ENCODE measurements at places on chromosomes 11 and 22.
A peak's percentile ranks its signal among the peaks of the same experiment; 100 is the strongest.

- peak; percentile 18 for DNase-seq
Measured at GRCh38 chr11:69923196-69923595, 104.0 kb upstream of the FGF3 start.

DNA sequence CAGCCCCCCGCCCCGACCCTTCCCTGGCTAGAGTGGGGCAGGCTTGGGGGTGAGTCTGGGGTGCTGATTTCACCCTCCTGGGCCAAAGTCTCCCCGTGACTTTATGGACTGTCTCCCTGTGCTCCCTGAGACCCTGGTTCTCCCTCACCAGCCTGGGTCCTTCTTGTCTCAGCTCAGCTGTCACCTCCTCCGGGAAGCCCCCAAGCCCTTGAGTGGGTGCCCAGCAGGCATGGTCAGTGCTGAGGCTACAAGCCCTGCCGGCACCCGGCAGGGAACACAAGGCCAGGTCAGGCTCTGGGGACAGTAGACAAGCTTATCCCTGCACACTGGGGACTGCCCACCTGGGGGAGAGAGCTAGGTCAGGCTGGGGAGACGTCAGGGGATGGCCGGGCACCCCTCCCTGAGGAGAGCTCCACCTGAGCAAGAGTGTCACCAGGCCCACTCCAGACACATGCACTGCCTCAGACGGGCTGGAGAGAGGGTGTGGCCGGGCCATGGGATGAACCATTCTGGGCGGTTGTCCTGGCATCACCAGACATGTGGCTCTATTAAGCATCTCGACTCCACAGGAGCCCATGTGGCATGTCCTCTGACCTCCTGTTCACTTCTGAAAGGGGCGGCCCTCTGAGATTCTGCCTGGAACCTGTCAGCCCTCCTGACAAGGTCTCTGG, 22.6 kb upstream of the RTN4R start:
- DNase-seq = no peak

- DNase-seq = no peak
Measured at GRCh38 chr11:77501758-77502157, 27.9 kb upstream of the PAK1 start.

DNA sequence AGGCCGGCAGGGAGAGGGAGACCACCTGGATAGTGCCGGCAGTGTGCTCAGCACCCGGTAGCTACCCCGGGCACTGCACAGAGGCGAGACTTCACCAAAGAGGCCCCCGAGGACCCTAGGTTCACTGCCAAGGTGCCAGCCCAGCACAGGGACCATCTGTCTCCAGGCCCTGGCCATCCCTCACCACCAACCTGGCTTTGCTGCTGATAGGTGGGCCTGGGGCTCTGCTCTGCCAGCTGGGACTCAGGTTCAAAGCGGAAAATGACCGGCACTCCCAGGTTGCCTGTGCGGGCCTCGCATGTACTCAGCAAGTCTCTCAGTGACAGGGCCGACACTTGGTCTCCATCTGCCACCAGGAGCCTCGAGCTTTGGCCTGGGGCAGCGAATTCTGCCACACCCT, 812.2 kb downstream of the BRD1 start:
- peak; percentile 30 for DNase-seq

DNA sequence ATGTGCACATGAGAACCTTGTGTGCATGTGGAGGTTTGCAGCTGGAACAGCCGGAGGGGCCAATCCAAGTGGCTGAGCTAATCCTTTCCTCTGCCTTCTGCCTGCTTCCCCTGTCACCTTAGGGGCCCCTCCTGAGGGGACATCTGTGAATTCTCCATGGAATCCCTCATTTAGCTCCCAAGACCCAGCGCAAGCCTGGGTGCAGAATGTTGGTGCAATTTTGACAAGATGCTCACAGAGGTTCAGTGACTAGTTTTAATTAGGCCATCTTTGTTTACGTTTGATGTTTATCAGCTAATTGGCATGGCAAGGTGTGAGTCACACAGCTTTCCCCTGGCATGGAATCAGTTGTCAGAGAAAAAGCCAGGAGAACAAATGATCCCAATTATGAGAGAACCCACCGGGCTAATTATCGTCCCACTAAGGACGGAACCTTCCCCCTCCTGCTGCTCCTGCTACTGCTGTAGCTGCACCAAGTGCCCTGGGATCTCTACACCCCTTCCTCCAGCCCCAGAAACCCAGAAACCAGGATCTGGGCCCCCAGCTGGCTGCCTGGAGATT, 63.6 kb upstream of the PAX6 start:
- no peak for DNase-seq

DNA sequence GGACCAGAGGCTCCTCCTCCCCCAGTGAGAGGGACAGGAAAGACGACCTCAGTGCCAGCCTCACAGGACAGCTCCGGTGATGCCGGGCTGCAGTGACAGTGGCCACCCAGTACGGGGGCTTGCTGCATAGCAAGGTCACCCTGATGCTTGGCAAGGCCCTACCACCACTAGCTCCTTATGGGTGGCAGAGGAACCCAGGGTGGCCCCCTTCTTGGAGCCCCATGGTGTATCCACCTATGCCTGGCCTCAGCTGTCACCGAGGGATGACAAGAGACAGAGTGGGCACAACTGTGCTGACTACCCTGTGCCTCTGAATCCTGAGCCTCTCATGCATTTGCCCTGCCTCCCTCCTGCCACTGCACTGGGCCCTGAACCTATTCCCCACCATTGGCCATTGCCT, 809.2 kb downstream of the TBC1D22A start:
- DNase-seq = no peak

DNA sequence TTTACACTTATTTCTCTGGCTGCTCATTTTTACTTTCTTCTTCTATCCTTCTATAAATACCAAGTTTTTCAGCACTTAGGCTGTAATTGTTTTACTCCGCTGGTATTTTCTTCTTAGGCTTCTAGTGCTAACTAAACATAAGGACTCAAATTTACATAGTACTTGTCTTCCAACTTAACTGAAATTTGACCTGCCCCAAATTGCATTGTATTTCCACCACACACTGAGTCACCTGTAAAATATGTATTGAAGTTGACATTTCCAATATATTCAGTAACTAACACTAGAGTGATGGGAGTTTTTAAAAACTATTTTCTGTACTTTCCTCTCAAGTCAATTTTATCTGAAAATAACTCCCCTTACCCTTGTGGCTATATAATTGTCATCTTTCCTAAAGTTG, 1794.1 kb upstream of the RAG2 start:
- DNase-seq = no peak

- DNase-seq = no peak
Measured at GRCh38 chr22:41290262-41291221, 4.6 kb upstream of the RANGAP1 start.

- no peak for DNase-seq
Measured at GRCh38 chr22:40898850-40899357, 37.0 kb upstream of the DNAJB7 start.

DNA sequence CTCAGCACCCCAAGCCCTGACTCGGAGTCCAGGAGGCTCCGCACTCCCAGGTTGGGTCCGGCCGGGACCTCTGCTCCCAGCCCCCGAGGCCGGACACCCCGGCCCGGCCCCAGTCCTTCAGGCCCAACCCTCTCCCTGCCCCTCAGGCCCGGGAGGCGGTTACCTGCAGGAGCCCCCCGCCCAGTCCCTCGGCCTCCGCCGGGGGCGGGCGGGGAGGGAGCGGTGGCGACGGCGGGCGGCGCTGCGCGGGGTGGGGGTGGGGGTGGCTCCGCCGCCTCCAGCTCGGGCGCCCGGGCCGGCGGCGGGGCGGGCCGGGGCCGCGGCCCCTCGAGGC, 310 bp downstream of the TCF20 start:
- DNase-seq = no peak

DNA sequence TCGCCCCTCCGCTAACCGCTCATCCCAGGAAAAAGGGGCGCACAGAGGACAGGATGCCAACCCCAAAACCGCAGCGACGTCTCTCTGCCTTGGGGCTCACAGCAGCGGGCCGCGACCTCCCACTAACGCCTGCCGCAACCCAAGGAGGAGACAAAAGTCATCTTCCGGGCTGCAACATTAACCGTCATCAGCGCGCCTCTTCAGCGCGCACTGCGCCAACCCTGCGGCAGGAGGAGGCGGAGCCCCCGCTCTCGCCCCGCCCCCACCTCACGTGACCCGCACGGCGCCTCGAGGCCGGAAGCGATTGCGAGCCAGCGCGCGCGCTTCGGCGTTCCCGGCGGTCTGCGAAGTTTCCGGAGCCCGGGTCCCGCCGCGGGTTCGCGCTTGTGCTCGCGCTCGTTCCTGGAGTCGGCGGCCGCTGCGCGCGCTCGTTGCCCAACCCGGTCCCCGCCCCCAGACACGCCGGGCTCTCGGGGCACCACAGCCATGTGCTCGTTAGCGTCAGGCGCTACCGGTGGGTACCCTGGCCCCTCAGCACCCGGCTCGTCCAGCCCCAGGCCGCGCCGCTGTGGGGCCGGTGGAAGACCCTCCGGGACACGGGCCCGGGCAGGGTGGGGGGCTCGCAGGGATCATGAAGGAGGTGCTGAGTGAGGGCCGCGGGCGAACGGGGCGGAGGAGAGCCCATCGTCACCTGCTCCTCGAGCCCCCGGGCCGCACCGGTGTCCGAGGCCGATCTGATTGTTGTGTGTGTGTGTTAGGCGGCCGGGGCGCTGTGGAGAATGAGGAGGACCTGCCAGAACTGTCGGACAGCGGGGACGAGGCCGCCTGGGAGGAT, at the start of gene PRMT3:
TSS of gene PRMT3 (plus strand) at position 456 of the 835 bp plus-strand sequence. CDS start at position 487, 31 bp downstream.
- DNase-seq = peak; percentile 98

GRCh38 chr22:37240240-37240940, 3.7 kb downstream of the RAC2 start:
- no peak for DNase-seq

DNA sequence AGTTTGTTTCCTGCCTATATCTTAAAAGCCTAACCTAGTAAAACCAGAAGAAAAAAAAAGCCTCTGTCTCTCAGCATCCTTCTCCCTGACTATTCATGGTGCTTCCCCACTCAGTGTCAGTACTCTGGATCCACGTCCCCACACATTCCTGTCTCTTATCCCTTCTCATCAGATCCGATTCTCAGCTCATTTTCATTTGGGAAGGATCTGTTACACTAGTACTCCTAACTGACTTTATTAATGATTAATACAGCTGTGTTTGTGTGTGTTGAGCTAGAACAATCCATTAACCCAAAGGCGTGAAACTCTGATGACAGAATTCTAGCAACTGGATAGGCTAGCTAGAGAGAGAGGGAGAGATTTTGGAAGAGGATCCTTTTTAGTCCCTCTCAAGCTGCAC, 1.5 kb downstream of the PRRG4 start:
- no peak for DNase-seq

DNA sequence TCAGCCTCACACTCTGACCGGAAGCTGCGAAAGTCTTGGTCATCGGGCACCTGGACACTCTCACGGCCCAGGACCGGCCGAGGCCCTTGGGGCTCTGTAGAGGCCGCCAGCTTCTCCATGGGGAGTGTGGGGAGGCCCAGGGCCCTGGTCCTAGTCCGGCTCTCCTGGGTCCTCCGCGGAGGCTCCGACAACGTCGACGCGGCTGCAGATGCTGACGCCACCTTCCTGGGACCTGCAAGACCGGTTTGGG, 12.9 kb downstream of the STARD10 start:
- no peak for DNase-seq

DNA sequence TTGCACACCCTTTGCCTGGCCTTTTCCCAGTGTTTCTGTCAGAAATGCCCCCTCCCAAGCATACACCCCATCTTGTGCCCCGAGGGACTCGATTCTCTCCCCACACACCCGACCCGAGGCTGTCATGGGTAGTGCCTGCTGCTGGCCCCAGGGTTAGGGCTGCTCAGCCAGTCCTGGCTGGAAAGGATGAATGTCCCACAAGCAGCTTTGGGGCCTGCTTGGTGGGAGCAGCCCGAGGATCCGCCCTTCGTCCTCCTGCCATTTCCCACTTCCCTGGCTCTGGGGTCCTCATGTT, 55.0 kb upstream of the PRODH start:
- no peak for DNase-seq

- DNase-seq = no peak
Measured at GRCh38 chr22:34579519-34579918, 486.4 kb upstream of the ISX start.

DNA sequence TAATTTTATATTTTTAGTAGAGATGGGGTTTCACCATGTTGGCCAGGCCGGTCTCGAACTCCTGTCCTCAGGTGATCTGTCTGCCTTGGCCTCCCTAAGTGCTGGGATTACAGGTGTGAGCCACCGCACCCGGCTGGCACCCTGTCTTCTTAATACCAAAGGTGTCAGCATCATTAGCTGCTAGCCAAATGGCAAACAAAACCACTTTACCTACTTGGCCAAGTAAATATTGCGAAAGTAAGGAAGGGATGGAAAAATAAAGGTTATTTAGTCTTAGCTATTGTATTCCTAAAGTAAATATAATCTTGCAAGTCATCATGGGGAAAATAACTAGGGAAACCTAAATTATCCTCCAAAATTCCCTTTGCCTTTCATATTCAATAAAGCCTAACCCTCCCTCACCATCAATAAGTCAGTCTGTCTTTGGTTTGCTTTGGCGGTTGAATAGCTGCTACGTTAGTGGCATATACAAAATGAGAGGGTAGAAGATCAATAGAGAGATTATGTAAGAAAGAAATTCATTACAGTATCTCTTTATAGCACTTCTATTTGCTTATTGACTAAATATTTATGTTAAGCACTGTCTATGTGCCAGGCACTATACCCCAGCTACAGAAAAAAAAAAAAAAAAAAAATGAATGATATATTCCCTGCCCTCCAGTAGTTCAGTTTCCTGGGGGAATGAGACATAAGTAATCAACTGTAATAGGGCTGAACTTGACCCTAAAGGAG, 40.2 kb upstream of the CFAP300 start:
- no peak for DNase-seq

DNA sequence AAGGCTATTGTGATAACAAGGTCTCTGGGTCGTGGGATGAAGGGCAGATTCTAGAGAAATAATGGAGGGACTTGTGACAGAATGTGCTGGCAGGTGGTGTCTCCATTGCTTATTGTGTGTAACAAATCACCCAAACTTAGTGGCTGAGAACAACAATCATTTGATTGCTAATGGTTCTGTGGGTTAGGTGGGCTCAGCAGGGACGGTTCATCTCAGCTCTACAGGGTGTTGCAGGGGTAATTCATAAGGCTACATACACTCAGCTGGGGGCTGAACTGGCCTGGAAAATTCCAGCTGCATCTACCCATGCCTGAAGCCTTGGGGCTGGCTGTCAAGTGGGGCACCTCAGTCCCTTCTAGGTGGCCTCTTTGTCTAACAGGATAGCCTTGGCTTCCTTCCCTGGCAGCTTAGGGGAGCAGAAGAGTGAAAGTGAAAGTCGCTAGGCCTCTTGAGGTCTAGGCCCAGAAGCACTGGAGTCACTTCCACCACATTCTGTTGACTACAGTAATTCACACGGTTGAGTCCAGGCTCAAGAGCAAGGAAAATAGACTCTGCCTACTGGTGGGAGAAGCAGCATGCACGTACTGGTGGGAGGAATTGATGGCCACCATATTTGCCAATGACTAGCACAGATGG, 308.9 kb downstream of the MN1 start:
- DNase-seq = no peak

GRCh38 chr22:19812910-19813309, 41.8 kb downstream of the GNB1L start:
- no peak for DNase-seq

- no peak for DNase-seq
Measured at GRCh38 chr22:42436404-42436803, 4.2 kb upstream of the NFAM1 start.

DNA sequence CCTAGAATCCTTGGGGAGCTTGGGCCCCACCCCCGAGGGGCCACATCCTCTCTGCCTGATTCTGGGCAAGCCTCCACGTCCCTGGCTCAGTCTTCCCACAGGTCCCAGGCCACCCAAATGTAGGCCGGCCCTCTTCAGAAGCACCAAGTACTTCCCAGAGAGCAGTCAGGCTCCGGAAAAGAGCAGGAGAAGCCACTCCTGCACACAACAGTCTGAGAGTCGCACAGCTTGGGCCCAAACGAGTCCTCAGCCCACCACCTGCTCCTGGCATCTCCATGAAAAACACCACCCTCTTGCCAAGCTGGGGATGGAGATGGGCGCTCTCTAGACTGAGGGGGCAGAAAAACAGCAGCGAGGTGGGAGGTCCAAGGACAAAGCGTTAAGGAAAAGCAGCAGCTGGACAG, 15.4 kb downstream of the EHD1 start:
- DNase-seq = no peak
